ENCODE measurements at places on chromosomes 7 and 10.

DNA sequence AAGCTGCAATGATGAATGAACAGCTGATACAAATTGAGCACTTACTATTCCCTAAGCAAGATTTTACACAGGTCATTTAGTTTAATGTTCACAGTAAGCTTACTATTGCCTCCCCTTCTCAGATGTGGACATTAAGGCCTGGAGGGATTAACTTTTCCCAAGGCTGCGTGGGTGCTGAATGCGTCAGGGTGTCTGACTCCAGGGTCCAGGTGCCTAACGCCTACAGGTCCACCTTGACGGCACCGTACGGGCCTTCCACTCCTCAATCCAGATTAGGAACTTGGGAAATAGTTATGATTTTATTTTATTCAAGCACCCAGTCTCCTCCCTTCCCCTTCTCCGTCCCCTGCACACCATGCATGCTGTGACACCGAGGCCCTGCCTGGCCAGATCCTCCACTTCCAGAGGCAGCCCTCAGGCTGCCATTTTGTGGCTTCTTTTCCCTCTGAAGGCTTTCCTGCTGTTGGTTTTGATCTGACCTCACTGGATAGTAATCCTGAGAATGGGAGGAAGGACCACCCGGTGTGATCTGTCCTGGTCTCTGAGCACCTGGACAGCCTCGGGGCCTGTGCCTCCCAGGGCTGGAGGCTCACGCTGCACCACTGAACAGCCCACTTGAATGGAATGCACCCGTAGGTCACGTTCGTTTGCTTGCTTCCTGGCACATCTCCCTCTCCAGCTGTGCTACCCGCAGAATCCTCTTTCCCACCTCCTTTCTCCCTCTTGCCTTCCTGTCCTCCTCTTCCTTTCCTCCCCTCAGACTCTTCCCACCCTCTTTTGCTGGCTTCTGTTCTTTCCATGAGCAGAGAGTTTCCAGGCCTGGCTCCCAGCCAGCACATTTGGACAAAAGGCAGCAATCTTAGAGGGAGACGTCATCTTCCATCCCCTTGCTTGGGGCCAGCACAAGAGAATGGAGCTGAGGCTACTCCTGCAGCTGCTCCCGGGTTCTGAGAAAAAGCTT, 14.4 kb downstream of the DENND2A start:
- peak; percentile 99 for DNase-seq

DNA sequence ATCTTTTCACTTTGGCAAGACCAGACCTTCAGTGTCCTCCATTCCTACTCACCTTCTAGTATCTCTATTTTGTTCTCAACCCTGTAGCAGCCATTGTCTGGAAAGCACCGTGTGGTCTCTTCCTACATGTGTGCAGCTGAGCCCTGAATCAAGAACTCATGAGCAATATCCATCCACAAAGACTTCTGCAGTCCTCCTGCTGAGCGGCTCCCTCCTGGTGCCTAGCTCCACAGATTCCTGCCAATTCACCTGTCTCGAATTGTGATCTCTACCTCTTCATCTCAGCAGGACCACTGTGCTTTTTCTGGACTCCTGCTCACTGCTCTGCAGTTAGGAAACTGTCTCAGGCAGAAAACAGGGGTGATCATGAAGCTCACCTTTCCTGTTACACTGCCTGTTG, 118.8 kb downstream of the RELN start:
- no peak for DNase-seq

DNA sequence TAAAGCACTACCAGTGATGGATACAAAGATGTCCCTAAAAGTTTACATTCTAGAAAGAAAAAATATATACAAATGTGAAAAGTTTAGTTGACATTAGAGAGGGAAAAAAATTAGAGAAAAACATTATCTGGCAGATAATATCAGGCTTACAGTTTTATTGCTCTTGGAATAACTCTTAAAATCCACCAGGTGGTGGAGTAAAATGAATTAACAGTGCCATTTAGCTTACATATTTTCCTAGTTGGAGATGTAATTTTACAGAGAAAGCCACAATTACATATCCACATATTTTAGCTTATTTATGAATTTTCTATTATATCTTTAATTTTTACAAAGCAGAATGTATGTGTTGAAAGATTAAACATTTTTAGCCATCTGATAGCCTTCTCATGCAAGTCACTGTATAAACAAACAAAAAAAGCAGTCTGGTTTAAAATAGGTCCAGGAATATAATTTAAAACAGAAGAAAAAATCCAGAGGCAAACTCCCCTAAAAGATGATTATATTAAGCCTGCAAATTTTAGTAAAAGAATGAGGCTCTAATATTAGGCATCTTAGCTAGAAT, 6.5 kb downstream of the CABCOCO1 start:
- DNase-seq = no peak

GRCh38 chr7:2803755-2804154, 40.4 kb downstream of the GNA12 start:
- no peak for DNase-seq

GRCh38 chr10:4151466-4151865, 366.5 kb upstream of the KLF6 start:
- DNase-seq = no peak

DNA sequence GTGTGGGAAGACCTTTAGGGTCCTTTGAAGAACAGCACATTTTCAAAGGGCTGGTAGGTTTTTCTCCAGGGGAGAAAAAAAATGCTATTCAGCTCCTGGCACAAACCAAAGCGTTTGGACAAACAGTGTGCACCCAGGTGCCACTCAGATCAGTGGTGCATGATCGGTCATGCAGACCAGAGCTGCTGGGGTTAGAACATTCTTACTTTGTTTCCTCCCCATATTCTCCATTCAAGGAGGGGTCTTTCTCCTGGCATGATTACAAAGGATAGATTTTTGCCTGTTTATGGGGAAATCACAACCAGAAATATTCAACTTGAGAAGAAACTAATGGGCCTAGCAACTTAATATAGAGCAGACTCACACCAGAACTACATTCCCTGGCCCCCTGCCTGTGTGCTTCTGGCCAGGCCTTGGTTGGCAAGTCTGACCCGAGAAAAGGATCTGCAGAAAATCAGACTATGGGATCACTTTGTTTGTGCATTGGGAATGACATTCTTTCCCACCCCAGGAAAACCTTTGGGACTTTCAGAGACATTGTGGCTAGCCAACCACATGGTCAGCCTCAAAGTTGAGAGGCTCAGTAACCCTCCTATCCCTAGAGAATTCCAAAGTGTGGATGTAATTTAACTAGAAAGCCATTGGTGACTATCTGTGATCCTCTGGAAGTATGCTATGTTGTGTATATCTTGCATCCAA, 82.3 kb upstream of the FGL2 start:
- no peak for DNase-seq

- DNase-seq = no peak
These were observed 523.3 kb downstream of the KCNMA1 start for GRCh38 chr10:77114181-77114821.

Data from EL (cell line).